ENCODE measurements at places on chromosomes 4 and X.

DNA sequence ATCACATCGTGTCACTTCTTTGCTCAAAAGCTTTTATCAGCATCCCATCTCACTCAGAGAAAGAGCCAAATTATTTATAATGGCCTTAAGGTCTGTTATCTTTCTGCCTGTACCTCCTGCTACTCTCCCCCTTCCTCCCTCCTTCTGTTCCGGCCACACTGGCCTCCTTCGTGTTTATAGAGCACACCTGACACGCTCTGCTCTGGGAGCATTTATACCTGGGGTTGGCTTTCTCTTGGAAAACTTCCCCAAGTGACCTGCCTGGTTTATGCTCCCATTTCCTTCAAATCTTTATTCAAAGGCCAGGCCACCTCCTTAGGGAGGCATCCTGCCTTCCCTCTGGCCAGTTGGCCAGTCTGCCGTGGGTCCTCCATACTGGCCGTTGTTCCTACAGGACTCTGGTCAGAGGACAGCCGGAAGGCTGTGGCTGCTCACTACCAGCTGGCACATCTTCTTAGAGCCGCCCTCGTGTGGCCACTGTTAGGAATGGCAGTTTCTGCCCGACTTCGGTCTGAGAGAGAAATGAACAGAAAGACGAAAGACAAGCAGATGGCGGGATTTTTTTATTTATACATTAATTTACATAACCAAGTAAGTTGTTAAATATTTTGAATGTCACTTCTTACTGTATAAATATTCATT lies 80.2 kb upstream of the CBLL2 start:
- DNase-seq, result peak; percentile 8

GRCh38 chrX:19795307-19795706 lies 92.1 kb downstream of the SH3KBP1 start:
- no peak for DNase-seq

GRCh38 chrX:110066488-110067225 lies 63.7 kb downstream of the TMEM164 start:
- DNase-seq, result no peak

- DNase-seq, result no peak
Measured at GRCh38 chrX:79601341-79602131, 234.4 kb upstream of the ITM2A start.

- no peak for DNase-seq
Measured at GRCh38 chr4:74414149-74414809, 30.7 kb upstream of the AREG start.

DNA sequence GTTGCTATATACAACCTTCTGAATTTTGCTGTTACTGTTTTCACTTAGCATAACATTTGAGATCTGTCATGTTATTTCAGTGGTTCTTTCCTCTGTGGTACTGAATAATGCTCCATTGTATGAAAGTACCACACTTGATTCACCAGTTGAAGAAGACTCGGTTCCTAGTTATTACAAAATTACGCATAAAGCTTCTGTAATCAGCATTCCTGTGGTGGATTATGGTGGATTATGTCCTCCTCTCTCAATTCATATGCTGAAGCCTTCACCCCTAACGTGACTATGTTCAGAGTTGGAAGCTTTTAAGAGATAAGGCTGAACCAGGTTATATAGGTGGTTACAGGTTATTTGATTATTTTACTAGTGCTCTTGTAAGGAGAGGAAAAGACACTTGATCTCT lies 2143.5 kb upstream of the AGA start:
- no peak for DNase-seq

- DNase-seq, result no peak
Measured at GRCh38 chr4:38818441-38818976, 13.9 kb upstream of the TLR1 start.

- no peak for DNase-seq
Measured at GRCh38 chr4:153831245-153831644, 42.4 kb upstream of the SFRP2 start.

DNA sequence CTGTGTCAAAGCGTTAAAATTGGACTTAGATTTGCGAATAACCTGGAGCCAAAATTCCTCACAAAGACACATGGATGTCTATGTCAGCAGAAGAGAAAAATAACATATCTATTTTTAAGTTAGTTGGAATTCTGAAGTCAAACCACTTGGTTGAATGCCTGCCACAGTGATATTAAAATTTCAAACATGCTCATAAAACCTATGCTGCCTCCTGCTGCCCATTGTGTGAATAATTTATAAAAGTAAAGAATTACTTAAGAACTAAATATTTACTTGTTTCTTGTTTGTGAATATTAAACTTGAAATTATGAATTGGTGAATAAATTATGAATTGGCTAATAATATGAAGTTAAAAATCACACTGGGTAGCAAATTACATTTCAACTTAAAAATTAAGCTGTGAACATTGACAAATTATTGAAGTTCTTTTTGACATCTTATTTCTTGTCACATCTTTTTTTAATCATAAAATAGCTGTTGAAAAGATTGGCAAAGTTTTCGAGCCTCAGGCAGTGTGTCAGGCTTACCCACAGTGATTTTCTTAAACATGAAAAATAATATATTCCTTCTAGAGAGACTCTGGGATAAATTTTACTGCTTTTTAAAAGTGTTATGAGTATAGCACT lies 35.4 kb downstream of the FABP2 start:
- DNase-seq, result peak; percentile 42

DNA sequence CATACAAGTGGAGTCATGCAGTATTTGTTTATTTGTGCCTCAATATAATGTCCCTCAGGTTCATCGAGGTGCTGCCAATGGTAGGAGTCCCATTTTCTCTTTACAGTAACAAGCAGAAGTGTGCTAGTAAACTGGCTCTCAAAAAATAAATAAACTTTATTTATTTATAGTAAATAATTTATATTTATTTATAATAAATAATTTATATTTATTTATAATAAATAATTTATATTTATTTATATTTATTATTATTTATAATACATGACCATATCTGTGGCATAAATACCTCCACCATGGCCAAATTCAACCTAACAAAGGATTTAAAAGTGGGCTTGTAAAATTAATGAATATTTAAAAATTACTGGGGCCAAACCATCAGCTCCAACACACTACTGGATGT lies 464.9 kb upstream of the NWD2 start:
- no peak for DNase-seq

- DNase-seq, result no peak
Measured at GRCh38 chrX:26376037-26376708, 160.2 kb downstream of the MAGEB5 start.

GRCh38 chrX:41301438-41301824 lies 32.5 kb upstream of the DDX3X start:
- no peak for DNase-seq

DNA sequence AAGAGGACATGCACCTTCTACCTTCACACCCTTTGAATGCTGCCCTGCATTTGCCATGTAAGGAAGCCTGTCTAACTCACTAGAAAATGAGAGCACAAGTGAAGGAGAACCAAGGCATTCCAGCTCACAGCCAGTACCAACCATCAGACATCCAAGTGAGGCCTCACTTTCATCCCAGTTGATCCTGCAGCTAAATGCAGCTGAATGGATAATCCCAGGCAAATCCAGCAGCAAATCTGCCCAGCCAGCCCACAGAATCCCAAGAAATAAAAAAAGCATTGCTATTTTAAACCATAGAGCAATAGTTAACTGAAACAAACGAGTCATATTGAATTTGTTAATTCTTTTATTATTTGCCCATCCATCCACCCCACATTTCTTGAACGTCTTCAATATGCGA lies 112.5 kb downstream of the C4orf33 start:
- no peak for DNase-seq

GRCh38 chrX:18725310-18725943 lies 18.0 kb downstream of the PPEF1 start:
- DNase-seq, result no peak

- DNase-seq, result no peak
Measured at GRCh38 chr4:146032234-146032860, 93.7 kb upstream of the ZNF827 start.

DNA sequence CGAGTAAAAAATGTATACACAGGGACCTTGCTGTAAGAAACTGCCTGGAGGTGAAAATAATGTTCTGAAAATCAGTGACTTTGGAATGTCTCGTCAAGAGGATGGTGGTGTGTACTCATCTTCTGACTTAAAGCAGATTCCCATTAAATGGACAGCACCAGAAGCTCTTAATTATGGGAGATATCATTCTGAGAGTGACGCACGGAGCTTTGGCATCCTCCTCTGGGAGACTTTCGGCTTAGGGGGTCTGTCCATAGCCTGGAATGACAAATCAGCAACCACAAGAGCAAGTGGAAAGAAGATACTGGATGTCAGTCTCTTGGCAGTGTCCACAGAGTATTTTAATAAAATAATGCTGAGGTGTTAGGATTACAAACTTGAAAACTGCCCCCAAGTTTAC lies 129.4 kb downstream of the THOC2 start:
- no peak for DNase-seq

DNA sequence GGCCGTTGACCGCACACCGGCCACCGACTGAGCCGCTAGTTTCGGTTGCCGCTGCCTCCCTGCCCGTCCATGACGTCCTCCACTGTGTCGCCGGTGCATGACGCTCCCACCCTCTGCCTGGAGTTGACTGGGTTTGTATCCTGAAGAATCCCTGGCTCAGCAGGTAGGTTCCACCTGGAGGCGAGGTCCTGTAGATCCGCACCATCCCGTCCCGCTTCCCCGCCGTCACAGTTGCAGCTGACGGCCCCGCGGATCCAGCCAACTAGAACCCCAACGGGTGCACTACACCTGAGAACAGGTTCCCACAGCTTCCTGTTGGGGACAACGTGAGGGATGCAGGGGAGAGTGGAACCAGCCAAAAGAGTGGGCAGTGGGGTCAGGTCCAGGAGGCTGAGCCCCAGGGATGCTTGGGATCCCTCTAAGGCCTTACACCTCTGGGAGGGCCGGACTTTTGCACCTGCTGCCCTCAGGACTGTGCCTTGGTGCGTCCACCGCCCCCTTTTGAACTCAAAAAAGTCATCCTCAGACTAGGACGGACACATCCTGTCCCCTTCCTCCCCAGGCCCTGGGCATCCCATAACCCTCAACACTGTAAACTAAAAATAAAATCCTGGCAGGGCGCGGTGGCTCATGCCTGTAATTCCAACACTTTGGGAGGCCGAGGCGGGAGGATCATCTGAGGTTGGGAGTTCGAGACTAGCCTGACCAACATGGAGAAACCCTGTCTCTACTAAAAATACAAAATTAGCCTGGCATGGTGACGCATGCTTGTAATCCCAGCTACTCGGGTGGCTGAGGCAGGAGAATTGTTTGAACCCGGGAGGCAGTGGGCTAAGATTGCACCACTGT lies 1.1 kb upstream of the SLBP start:
- DNase-seq, result no peak

GRCh38 chr4:174036111-174036510 lies 247.4 kb downstream of the FBXO8 start:
- no peak for DNase-seq

DNA sequence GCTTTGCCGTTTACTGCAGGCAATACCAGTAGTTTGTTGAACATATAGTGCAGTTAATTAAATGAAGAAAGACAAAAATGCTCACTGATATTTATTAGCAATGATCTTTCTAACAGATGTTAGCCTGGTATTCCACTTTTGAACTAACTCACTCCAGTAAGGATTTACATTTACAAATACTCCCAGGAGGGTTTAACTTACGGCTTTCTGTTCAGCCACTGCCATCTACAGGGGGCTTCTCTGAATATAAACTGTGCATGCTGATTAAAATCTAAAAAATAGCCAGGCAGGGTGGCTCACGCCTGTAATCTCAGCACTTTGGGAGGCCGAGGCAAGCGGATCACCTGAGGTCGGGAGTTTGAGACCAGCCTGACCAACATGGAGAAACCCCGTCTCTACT lies 2.2 kb upstream of the SRD5A3 start:
- DNase-seq, result no peak

DNA sequence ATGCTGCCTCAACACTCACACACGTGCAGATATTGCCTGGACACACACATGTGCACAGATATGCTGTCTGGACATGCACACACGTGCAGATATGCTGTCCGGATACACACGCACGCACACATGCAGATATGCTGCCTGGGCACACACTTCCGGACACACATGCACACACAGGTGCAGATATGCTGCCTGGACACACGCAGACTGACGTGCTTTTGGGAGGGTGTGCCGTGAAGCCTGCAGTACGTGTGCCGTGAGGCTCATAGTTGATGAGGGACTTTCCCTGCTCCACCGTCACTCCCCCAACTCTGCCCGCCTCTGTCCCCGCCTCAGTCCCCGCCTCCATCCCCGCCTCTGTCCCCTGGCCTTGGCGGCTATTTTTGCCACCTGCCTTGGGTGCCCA lies 14.7 kb downstream of the FGFRL1 start:
- DNase-seq, result no peak

GRCh38 chrX:12563121-12563520 lies 228.1 kb upstream of the PRPS2 start:
- DNase-seq, result peak; percentile 11

GRCh38 chr4:81565142-81565870 lies 93.6 kb upstream of the RASGEF1B start:
- no peak for DNase-seq

DNA sequence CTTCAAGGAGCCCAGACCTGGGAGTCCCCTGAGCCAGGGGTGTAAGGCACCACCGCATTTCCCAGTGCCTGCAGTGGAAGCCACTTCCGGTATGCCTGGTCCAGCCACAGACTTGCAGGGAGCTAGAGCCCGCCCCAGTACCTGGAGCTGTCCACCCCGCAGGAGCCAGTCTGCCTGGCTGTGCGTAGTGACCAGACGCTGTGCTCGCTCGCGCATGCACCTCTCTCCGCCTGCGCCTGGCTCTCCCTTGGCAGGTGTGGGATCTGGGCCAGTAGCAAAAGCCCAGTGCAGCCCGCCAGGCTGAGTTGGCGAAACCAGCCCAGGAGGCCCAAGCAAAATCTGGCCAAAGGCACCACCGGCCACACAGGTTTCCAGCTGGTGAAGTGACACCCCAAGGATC lies 973.7 kb upstream of the AGA start:
- DNase-seq, result no peak

GRCh38 chr4:161792991-161793390 lies 370.8 kb downstream of the FSTL5 start:
- DNase-seq, result no peak

GRCh38 chr4:86822136-86822535 lies 27.0 kb downstream of the SLC10A6 start:
- no peak for DNase-seq

DNA sequence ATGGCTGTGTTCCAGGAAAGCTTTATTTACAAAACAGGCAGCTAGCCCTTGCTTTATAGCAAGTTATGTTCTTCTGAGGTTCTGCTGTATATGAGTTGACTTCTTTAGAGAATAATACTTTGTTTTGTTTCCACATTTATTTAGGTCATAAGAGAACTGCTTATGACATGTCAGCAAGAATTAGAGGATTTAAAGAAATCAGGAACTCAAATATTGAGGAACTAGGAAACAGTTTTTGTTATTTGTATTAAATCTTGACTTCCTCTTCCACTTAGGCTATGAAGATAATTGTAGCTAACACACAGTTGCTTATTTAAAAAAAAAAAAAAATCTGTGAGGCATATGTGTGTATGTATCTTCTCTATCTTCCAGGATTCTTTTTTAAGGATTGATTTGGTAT lies 14.3 kb downstream of the ZRSR2 start:
- no peak for DNase-seq

DNA sequence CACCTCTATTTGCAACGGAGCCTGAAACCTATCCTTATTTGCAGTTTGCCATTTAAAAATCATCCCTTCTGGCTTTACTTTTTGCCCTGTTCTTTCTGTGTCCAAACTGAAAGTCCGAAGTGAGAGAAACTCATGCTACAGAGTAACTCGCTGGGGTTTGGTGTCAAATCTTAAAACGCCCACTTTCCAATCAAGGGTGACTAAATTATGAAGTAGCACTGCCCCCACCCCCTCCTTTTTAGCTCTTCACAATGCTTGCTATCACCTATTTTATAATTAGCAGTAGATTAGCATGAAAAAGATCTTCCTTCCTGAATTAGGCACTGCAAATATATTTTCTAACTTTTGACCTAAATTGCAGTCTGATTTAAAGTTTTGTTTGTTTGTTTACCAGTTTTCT lies 52.5 kb downstream of the VGLL1 start:
- DNase-seq, result no peak
